ENCODE measurements at places on chromosomes 3 and 15.

DNA sequence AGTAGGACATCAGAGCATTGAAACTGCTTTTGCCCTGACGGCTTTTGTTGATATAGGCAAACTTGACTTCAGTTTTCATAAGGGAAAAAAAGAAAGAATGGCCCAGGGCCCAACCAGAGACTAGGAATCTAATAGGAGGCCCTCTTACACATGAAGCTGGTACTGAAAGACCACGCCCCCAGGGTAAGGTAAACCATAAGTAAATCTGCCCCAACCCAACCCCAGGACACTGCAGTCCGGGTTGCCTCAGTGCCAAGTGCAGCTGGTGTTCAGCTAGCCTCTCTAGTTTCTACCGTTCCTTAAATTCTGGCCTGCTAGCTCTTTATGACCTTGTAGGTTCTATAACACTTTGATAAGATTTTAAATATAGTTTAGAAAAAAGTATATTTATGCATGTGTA lies 136.7 kb downstream of the AQP9 start:
- DNase-seq, result no peak

DNA sequence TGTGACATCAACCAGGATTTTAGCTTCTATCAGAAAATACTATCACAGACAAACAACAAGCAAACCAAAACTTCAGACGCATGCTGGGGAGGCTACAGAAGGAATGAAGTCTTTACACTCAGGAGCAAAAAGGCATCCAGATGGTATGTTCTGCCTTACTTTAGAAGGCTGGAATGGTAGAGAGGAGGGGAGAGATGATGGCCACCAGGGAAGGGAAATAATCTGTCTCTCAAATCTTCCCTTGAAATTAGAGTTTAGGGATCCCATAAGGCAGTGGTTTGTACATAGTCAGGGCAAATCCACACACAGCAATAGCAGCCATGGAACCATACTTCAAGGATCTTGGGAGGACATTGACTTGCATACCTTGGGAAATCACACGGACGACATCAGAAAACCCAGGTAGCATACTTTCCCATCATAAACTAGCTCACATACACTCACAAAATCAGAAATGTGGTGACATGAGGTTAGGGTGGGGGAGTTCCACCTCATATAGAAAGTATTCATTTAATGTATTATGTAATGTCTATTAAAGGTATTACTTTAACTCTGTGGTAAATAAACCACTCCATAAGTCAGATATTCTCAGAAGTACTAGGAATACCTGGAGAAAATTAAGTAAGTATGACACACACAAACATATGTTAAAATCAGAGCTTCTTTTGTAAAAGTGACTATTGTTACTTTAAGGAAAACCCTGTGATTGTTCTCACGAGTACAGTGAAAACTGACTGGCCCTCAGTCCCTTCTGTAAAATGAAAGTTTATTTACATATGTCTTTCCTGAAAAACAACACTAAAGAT lies 9.4 kb downstream of the BTLA start:
- no peak for DNase-seq

DNA sequence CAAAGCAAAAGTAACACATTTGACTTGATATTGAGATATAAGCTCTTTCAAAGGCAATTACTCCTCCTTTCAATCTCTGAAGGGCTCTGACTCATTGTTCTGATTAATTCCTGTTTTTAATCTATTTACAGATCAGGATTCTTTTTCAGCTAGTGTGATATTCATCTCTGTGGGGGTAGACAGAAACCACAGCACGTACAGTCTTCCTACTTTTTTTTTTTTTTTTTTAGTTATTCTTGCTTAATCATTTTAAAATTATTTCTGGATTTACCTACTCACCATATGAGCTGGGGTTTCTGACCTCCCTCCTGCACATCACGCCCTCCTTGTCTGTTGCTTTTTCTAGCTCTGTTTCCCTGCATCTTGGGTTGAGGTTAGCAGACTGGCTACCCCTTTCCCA lies 1.4 kb downstream of the CNTN3 start:
- no peak for DNase-seq

DNA sequence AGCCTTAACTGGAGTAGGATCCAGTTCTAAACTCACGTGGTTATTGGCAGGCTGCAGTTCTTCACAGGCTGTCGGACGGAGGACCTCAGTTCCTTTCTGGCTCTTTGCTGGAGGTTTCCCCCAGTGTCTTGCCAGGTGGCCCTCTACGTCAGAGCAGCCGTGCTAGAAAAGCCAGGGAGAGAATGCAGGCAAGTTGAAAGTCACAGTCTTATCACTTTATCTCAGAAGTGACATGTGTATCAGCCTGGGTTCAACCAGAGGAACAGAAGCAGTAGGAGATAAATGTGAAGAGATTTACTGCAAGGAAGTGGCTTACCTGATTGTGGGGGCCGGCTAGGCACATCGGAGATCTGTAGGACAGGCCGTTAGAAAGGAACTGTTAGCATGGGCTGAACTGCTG lies 125.3 kb upstream of the BNIP2 start:
- no peak for DNase-seq

- no peak for DNase-seq
Measured at GRCh38 chr3:139524841-139525636, 14.5 kb downstream of the RBP1 start.

DNA sequence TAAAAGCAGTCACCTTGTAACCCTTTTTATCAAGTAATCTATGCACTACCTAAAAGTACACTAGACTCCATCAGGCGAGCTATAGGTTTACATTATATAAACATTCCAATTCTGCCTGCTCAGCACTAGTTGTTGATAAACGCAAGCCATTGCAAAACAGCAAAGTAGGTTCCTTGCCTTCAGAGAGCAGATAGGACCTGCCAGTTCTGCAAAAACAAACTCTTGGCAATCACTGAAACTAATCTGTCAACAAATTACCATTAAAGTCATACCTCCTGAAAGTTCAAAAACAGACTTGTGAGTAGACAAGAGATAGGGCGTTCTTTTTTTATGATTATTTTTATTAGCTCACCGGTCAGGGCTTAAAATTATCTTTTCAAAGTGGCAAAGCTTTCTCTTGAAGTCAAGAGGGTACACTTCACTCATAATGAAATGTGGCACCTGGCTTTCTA lies 392.5 kb downstream of the FOXP1 start:
- DNase-seq, result no peak

- DNase-seq, result no peak
Measured at GRCh38 chr15:40881351-40881750, 7.3 kb upstream of the RHOV start.

- no peak for DNase-seq
Measured at GRCh38 chr3:149512073-149512782, 37.7 kb downstream of the TM4SF4 start.

DNA sequence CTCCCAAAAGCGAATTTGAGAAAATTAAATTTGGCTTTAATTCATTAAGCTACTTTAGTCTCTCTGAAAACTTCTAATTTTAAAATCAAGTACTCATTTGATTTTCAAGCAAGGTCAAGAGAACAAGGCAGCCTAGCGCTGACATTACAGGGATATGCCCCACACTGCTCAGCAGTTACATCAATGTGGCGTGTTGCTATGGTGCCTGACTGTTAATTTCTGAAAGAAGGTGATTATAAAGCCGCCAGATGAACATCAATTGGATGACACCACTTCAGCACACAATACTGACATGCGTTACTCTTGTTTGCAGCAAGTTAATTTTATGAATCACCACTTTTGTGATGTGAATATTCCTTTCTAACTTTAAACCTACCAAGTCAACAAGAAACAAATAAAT lies 284.4 kb downstream of the FOXP1 start:
- DNase-seq, result no peak

GRCh38 chr3:31634476-31634875 lies 101.8 kb downstream of the STT3B start:
- no peak for DNase-seq

DNA sequence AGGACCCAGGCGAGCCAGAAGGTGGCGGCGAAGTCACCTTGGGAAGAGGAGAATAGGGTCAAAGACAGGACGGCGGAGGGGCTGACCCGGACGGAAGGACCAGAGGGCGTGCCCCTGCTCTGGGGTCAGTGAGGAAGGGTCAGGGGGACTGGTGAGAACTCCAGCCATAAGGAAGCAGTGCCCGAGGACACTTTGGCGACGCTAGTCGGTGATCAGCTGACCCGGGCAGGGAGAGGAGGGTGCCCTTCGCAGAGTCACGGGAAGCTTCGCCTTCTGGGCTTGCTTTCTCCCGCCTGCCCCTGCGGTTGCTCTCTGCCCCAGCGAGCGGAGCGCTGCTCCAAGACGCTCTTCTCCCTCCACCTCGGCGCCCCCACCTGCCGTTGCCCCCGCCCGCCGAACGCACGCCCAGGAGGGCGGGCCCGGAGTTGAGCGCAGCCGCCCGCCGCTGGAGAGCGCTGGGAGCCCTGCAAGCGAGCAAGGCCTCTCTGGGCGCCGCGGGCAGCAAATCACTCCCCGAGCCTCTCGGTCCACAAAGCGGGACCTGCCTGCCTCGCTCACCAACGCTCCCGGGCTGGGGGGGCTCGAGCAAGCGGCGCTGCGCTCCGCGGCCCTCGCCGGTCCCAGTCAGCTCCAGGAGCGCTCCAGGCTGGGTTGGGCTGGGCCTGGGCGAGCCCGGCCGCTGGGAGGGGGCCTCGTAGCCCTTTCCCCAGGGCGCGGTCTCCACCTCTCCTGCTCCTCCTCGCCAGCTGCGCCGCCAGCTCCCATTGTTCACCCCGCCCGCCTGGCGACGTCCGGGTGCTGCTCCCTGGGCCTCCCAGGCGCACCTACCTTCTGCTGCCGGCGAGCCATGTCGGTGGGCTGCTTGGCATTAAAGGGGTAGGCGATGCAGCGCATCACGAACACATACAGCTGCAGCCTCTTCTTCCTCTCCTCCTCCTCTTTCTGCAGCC lies 1.2 kb downstream of the CADPS start:
- peak; percentile 0 for DNase-seq

DNA sequence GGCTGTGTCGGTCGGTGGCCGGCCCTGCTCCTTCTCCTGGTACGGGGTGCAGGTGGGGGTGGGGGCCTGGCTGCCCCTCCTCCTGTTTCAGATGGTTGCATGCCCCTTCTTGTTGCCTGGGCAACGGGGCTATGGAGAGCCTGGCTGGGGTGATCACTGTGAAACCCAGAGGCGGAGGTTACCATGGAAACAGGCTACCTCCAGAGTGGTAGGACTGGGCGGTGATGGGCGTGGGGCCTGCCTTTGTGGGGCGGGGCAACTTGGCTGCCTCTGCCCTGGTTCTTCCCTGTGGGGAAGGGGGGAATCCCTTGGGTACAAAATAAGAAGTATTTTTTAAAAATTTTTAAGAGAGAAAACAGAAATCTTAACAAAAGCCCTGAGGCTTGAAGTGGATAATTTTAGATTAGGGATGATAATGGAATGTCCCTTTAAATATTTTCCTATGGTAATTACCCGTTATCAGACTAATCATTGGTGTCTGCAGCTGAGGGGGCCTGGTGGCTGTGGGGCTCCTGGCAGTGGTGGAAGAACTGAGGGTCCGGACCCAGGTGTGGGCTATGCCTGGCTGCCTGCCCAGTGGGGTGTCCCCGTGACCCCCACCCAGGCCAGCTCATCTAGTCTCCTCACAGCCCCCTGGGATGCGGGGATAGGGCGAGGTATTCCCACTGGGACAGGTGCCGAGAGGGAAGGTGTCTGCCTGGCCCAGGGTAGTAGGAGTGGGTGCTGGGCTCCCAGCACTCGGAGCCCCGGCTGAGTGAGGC lies 32.5 kb downstream of the PLXNA1 start:
- DNase-seq, result no peak

DNA sequence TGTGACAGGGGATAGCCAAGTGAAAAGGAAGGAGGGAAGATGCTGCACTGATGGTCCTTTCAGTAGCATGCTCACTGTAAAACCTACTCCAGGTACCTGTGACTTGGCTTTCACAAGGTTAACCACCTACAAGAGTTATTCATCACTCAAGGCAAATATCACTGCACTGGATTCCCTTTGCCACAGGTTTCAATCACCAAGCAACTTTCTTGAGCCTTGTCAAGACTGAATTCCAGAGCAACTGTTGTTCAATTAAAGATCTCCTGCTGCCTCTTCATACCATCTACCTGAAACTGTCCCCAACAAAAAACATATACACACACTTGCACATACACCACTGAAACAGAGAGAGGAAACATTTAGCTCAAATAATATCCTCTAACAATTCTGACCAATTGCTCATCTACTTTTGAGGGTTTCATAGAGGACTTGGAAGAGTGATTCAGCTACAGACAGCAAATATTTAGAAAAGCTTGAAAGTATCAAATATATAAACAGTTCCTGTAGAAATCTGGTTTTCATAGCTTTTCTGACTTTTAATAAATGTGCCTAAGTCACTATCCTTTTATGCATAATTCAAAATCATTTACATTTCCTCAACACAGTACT lies 6.5 kb downstream of the IGF2BP2 start:
- no peak for DNase-seq

DNA sequence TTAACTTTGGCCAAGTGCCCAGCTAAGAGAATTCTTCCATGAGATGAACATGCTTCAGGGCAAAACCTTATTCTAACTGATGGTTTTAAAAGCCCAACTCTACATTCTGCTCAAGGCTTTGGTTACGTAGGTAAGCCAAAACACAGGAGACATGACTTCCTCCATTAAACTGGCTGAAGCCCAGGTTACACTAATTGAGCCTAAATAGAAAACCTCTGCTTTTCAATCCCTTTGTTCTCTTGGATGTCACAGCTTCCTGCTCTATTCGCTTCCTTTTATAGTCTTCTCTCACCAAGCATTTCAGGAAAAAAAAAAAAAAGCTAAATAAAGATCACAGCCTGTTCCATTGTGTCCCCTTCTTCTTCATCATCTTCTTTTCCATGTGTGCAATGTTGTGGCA lies 420.4 kb downstream of the TIGIT start:
- no peak for DNase-seq

DNA sequence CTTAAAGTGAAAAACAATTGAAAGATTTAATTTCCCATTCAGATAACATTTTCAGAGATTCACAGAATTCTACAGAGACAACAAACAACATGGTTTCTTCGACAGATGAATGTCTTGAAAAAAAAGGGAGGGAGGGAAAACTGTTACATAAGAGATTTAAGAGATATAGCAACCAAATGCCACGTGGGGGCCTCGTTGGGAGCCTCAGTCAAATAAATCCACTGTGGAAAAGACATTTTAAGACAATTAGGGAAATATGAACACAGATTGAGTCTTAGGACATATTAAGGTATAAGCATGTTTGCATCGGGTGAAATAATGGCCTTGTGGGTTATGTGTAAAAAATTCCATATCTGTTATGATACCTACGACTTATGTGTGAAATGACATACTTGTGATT lies 5.0 kb upstream of the PRRT3 start:
- DNase-seq, result no peak

- no peak for DNase-seq
Measured at GRCh38 chr3:130851277-130851676, 42.6 kb upstream of the ATP2C1 start.

GRCh38 chr3:30683769-30684168 lies 77.4 kb downstream of the TGFBR2 start:
- DNase-seq, result no peak

- peak; percentile 26 for DNase-seq
Measured at GRCh38 chr3:25910997-25911396, 121.1 kb downstream of the OXSM start.

DNA sequence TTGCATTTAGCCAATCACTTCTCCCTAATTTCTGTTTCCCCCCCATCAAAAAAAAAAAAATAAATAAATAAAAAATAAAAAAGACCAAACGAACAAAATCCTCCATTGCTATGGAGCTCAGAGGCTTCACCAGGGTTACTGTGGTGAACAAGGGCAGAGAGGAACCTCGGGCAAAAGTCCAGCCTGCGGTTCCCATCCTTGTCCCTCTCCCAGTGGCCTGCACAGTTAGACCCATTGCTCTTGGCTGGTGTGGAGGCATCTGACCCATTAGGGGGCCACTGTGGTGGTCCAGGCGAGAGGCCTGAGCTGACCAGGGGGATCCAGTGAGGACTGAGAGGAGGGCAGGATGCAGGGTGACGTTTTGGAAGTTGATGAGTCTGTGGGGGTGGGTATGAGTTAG lies 18.8 kb downstream of the CORO2B start:
- DNase-seq, result no peak

GRCh38 chr3:179074656-179075055 lies 3.0 kb upstream of the ZMAT3 start:
- no peak for DNase-seq

Data from stimulated activated CD8-positive, alpha-beta memory T cell treated with anti-CD3 and anti-CD28 coated beads, Interleukin-2, amount 100 ng/mL, for 48 hours (primary cell).